Neuronal stem cell (in vitro differentiated cells): ENCODE measurements at places on chromosomes 1 and 21.

- no peak for DNase-seq
These were observed 105.0 kb upstream of the DPYD start for GRCh38 chr1:98025858-98026257.

GRCh38 chr1:226976276-226976977, 36.3 kb downstream of the COQ8A start:
- DNase-seq, result no peak

DNA sequence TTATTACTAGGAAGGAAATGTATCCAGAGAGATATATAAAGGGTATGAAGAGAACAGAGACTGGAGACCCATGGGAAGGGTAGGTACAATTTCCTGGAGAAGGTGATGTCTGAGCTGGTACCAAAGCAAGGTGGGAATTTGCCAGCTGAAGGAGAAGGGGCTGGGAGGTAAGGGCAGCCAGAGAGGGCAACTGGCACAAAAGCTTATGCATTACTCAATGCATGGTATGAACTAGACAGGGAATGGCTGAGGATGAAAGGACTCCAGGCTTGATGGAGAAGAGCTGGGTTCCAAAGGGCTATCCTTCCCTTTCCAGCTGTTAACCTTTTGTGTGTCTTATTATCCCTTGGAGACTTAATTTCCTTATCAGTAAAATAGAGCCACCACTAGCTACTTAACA, 113.6 kb upstream of the GADD45A start:
- DNase-seq, result no peak

DNA sequence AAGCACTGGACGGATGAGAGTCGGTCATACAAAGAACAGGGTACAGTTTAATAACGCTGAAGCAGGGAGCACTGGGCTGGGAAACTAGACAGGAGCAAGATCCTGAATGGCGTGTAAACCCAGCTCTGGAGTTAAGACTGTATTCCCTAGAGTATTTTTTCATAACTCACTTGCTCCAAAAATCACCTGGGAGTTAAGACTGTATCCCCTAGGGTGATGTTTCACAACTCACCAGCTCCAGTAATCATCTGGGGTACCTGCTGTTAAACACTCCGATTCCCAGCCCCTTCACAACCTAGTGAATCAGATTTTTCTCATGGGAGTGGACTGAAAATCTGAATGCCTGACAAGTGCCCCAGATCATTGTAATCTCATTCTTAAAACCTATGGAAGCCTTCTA, 123.2 kb downstream of the MAB21L3 start:
- DNase-seq, result no peak

DNA sequence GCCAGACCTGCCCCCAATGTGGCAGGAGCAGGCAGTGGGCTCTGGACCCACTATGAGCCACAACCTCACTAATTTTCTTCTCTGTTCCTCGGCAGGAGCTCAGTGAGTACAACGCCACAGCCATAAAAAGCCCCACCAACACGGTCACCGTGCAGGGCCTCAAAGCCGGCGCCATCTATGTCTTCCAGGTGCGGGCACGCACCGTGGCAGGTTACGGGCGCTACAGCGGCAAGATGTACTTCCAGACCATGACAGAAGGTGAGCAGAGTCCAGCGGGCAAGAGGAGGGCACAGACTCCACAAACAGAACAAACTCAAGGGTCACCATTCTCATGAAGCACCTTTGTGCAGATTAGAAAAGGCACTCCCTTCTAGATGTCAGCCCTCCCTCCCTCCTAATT, 79.9 kb downstream of the LACTBL1 start:
- DNase-seq, result no peak
